Breast epithelium (tissue), 4 donors: ENCODE measurements at places on chromosomes 7 and 10.
A peak's percentile ranks its signal among the peaks of the same experiment; 100 is the strongest.

DNA sequence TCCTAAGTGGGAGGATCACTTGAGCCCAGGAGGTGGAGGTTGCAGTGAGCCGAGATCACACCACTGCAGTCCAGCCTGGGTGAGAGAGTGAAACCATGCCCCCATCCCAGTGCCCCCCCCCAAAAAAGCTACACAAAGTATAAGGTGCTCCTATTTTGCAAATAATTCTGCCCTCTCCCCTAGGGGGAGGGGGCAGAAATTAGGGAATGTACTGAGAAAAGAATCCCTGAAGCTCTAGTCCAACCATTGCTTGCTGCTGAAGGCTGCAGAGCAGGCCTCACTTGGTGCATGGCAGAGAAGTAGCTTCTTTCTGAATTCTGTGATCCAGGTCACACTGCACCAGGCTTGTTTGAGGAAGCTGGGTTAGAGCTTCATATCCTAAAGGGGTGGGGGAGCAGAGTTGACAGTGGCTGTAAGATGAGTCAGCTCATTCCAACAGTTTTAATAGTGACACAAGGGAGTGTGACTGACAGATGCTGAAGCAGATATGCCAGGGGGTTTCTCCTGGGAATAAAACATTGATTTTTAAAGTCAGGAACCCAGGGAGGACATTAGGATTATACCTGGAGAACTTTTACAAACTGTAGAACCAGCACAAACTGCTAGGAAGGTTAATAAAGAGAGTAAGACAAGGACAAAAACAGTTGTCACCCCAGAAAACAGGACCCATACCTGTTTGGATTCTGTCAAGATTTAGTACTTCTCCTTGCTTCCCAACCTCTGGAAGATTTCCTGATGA is 32.8 kb upstream of the STRIP2 start:
- H3K36me3 ChIP-seq = no peaks in the 10 kb centered on the region
- no peaks in the 10 kb centered on the region for H3K4me1 ChIP-seq
- H3K27ac ChIP-seq = no peak overlapping the region
- H3K4me3 ChIP-seq = no peak overlapping the region

GRCh38 chr7:141577043-141577839 is 26.0 kb downstream of the AGK start:
- no peak overlapping the region for H3K4me3 ChIP-seq
- no peak overlapping the region for H3K27ac ChIP-seq
- DNase-seq = no peak

DNA sequence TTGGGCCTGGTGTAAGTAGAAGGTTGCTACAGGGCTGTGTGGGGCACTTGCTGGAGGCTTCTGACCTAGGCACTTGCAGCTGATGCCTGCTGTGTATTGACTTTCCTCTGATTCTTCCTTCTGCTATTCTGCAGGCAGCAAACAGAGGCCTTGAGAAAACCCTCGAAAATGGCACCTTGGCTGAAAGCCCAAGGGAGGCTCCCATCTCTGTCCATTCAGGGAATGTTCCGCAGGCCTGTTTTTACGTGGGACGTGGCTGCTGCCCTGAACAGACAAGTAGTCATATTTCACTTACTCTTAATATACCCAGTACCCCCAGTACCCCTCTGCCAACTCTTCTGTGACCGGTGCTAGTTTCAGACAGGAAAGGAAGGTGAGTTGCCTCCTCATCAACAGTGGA is 664.7 kb downstream of the INHBA start:
- no peak for DNase-seq
- no peak overlapping the region for H3K27ac ChIP-seq
- no peak overlapping the region for H3K4me3 ChIP-seq
- H3K4me1 ChIP-seq = no peaks in the 10 kb centered on the region
- H3K27me3 ChIP-seq = no peaks in the 10 kb centered on the region

DNA sequence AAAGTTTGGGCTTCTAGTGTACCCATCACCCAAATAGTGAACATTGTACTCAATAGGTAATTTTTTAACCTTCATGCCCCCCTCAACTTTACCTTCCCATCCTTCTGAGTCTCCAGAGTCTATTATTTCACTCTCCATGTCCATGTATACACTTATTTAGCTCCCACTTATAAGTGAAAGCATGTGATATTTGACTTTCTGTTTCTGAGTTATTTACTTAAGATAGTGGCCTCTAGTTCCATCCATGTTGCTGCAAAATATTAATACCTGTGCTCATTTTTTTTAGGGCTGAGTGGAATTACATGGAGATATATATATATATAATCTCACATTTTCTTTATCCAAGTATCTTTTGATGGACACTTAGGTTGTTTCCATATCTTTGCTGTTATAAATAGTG is 21.1 kb upstream of the PHF14 start:
- no peaks in the 10 kb centered on the region for H3K4me1 ChIP-seq
- H3K4me3 ChIP-seq = no peak overlapping the region
- no peak overlapping the region for H3K27ac ChIP-seq
- H3K27me3 ChIP-seq = no peaks in the 10 kb centered on the region
- no peaks in the 10 kb centered on the region for H3K36me3 ChIP-seq
- no peak for DNase-seq

DNA sequence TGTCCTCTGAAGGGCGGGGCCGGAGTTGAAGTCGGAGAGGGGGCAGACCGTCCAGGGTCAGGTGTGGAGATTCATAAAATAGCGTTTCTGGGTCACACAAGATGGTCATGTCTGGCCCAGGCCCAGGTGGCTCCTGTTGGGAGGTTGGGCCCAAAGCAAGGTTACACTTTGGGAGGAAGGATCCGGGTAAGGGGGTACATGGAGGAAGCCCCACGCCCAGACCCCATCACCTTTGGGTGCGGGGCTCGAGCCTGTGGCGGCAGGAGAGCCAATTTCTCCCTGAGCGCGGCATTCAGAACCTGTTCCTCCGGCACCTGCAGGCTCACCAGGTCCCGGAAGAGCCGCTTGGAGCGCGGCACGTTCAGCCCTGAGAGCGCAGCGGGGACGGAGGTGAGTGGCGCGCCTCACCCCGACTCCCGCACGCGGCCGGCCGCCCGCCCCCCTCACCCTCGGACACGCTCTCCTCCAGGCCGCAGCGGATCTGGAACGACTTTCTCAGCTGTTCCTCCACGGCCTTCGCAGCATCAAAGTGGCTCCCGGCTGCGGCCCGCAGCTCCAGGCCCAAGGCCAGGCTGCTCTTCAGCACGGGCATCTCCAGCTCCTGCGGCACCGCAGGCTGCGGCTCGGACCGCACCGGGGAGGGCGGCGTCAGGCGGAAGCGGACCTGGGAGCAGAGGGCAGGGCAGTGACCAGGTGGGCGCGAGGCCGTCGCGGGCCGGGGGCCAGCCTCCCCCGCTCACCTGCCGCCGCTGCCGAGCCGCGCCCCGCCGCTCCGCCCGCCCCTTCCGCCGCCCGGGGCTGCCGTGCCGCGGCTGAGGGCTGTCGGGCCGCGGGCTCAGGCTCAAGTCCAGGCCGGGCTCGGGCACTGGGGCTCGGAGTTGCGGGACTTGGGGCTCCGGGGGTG is 644 bp downstream of the PPP1R35 start:
- no peaks in the 10 kb centered on the region for H3K27me3 ChIP-seq
- DNase-seq = no peak
- H3K36me3 ChIP-seq = no peaks in the 10 kb centered on the region
- H3K4me3 ChIP-seq = peak overlapping the region; percentile 81
- peaks cover 8% of the 10 kb centered on the region for H3K4me1 ChIP-seq
